ENCODE measurements at places on chromosomes 12 and 14.

- no peak for DNase-seq
These were observed 62.5 kb upstream of the FAR2 start for GRCh38 chr12:29086325-29087271.

- no peak for DNase-seq
These were observed 156.7 kb downstream of the CEP128 start for GRCh38 chr14:80784820-80785219.

- DNase-seq: no peak
These were observed 770.7 kb downstream of the BCL11B start for GRCh38 chr14:98501335-98501734.

DNA sequence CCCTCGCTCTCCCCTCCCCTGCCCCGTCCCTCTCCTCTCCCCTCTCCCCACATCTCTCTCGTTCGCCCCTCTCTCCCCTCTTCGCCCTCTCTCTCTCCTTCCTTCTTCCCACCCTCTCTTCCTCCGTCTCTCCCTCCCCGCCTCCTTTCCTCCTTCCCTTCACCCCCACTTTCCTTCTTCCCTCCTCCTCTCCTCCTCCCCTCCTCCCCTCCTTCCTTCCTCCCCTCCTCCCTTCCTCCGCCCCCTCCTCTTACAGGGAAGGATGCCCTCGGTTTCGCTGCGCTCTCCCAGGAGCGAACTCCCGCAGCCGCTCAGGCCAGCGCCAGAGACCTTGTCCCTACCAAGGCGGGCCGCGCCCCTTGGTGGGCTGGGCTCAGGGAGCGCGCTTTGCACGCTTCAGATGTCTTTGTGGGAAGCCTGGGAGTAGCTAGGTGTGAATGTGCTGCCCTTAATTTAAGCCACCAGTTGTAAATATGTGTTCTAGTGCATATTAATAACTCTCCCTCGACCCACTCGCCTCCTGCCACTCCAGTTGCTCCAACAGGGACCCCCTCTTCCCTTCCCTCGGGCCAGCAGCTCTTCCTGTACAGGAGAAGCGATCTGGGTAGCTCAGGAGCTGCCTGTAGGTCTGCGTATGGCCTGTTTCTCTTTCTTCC lies 13.3 kb upstream of the MAP3K9 start:
- DNase-seq: no peak

GRCh38 chr14:71638523-71639196 lies 293.6 kb upstream of the RGS6 start:
- no peak for DNase-seq

- DNase-seq: no peak
These were observed 119.2 kb upstream of the RFLNA start for GRCh38 chr12:124175704-124176103.

DNA sequence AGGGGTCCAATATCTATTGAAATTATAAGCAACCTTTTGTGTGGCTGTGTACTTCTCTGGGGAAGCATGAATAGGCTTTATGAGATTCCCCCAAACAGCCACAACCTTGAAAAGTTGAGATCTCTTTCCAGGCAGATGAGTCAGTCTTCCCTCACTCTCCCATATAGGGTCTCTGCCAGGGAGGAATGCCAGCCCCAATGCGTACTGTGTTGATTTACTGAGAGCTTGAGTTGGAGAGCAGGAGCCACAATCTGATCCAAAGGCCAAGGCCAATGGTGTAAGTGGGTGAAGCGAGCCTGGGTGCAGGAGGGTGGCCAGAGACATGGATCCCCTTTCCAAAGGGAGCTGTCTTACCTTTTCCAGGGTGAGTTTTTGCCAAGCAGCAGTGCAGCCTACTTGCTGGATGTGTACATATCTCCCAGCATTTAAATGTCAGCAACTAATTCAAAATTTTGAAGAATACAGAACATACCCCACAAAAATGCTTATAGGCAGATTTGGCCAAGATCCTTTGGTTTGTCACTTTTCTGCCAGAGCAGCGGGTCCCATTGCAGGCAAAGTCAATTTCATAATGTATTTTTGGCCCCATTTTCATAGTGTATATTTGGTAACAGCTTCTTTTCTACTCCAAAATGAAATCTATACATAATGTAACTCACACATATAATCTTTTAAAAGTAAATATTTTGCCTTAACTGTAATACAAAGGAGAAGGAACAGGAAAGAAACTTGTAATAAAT lies 88.2 kb downstream of the TBC1D30 start:
- no peak for DNase-seq

DNA sequence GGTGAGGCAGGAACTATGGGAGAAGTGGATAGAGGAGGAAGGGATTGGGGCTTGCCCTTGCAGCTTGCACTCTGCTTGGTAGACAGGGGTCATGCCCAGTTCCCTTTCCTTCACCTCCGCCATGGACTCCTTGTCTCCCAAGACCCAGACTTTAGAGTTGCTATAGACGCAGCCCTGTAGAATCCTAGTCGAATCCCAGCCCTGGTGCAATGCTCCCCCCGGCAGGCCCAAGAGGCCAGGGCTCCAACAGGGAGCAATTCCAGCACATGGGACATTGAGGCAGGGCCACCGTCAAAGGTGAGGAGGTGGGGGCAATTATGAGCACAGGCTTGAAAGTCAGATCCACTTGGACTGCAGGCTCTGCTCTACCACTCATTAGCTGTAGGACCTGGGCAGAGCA lies 29.5 kb upstream of the BCDIN3D start:
- no peak for DNase-seq

DNA sequence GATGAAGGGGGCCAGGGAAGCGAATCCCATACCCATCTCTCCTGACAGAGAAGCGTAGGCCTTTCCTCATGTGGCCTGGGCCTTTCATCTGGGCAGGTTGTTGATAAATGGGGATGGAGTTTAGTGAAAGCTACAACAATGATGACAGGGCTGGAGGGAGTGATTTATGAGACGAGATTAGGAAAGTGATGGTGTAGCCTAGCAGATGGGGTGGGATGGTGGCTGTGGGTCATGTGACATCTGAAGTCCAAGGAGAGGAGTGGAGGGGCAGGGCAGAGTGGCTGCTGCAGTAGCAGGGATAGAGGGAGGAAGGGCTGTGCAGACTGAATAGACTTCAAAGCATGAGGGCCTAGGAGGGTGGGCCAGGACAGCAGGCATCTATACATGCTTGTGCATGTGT lies 85.5 kb downstream of the ADCK1 start:
- DNase-seq: no peak
